Esophagus muscularis mucosa (tissue), 4 donors: ENCODE measurements at places on chromosomes 1 and 21. TPM values are rescaled to one million over a fixed set of nuclear protein-coding genes. Genes with fewer than 3 reads are reported as not detected.

GRCh38 chr1:116330342-116330652, 42.7 kb upstream of the ATP1A1 start:
- DNase-seq = no peak

- no peak for DNase-seq
Observed at GRCh38 chr1:186409091-186409490, 33.5 kb downstream of the ODR4 start.

DNA sequence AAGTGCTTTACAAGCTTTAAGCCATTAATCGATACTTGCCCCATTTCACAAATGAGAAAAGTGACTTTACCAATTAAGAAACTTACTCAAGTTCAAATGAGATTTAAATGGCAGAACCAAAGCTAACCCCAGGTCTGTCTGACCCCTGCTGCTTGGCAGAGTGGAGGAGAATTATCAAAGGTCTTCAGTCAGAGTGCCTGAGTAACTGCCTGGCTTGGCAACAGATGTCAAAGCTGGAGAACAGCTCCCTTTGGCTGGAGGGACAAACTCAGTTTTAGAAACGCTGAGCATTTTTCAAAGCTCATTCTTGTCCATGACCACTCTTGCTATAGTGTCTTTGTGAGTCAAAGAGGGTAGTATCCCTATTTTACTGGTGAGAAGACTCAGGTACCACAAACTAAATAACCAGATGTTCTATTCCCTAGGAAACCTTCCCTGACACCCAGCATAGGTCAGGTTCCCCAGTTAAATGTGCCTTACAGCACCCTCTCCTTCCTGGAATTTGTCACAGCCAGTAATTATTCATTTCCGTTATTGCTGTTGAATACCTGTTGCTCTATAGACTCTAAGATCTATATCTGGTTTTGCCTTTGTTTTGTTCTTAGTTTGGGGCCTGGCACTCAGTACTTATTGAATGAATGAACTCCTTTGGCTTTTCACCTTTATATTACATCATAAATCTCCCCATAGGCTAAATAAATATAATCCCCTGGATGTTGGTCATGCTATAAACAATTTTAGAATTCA, 5.0 kb upstream of the BCAR3 start:
- no peak for DNase-seq

GRCh38 chr1:221527886-221528624, 213.8 kb downstream of the DUSP10 start:
- no peak for DNase-seq

Gene PLOD1
- total RNA-seq = 76.8 TPM

- no peak for DNase-seq
Observed at GRCh38 chr1:60213253-60213652, 139.7 kb upstream of the C1orf87 start.

Gene TSSK3
- total RNA-seq = 0.86 TPM
